ENCODE measurements at places on chromosomes 4 and X.

- DNase-seq, result no peak
Measured at GRCh38 chrX:150160656-150161055, 202.5 kb upstream of the MAMLD1 start.

GRCh38 chr4:152892974-152893373 lies 43.1 kb upstream of the FHDC1 start:
- no peak for DNase-seq

DNA sequence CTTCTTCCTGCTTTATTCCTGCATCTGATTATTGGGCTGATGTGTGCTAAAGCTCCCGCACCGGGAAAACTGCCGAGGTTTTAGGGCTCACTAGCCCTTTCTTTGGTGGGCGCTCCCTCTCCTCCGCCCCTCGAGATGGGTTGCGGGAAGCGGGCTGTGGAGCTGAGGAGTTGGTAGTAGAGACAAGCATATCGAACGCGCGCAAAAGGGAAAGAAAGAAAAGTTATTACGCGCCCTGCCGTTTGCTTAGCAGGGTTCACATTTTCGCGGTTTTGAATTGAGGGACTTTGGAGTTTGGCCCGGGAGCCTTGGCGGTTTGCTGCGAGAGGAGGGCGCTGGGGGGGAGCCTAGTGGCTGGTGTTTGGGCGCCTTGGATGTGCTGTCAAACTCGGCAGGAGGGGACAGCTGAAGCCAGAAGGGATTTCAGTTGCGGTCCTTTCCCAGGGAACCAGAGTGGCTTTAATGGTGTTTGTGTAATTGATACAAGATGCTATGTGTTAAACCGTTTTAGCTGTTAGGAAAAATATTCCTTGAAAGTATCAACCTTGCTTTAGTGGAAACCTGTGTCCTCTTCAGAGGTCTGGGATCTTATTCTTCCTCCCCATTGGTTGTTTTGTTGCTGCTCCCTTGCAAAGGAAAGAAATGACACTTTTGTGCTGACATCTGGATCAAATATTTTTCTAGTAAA lies 1.1 kb downstream of the GAB1 start:
- no peak for DNase-seq

DNA sequence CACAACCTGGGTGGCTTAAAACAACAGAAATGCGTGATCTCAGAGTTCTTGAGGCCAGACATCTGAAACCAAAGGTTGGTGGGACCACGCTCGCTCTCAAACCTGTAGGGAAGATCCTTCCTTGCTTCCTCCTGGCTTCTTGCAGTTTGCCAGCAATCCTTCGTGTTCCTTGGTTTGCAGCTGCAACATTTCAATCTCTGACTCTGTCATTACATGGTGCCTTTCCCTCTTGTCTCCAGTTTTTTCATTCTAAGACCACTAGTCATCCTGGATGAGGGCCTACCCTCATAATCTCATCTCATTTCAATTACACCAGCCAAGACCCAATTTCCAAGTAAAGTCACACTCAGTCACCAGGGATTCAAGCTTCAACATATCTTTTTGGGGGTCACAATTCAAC lies 388.0 kb downstream of the GPM6A start:
- no peak for DNase-seq

DNA sequence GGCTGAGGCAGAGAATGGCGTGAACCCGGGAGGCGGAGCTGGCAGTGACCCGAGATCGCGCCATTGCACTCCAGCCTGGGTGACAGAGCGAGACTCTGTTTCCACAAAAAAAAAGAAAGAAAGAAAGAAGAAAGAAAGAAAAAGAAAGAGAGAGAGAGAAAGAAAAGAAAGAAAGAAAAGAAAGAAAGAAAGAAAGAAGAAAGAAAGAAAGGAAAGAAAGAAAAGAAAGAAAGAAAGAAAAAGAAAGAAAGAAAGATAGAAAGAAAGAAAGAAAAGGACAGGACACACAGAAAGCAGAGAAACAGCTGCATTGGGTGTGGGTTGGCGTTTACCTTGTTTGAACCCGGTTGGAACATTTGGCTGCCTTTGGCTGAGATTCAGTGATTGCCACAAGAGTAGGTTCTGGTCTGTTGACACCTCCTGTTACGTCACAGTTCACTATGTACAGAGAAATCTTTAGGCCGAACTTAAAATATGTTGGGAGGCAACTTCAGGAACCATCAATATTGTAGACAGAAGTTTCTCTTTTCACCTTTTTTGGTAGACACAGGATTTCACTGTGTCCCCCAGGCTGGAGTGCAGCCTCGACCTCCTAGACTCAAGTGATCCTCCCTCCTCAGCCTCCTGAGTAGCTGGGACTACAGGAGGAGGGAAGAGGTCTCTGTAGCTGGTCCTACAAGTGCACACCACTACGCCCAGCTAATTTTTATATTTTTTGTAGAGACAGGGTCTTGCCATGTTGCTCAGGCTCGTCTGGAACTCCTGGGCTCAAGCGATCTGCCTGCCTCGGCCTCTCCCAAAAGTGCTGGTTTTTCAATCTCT lies 16.3 kb upstream of the PLCXD1 start:
- DNase-seq, result no peak

DNA sequence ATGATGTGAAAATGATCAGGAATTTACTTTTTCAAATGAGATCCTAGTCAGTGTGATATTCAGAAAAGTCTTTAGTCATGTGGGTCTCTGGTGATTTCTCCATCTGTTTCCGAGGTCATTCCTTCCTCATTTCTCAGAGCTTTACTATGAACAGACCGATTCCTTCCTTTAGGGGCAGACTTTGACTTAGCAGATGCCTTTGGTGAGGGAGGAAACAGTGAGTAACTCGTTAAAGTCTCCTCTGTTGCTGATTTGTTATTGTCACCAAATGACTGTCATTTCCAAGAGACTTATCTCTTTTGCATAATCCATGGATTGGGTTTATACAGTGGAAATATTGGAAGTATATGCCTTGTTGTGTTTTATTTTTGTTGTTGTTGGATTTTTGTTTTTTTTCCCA lies 76.2 kb upstream of the CD99 start:
- DNase-seq, result peak; percentile 77

- no peak for DNase-seq
Measured at GRCh38 chr4:120682981-120683380, 239.5 kb downstream of the PRDM5 start.

DNA sequence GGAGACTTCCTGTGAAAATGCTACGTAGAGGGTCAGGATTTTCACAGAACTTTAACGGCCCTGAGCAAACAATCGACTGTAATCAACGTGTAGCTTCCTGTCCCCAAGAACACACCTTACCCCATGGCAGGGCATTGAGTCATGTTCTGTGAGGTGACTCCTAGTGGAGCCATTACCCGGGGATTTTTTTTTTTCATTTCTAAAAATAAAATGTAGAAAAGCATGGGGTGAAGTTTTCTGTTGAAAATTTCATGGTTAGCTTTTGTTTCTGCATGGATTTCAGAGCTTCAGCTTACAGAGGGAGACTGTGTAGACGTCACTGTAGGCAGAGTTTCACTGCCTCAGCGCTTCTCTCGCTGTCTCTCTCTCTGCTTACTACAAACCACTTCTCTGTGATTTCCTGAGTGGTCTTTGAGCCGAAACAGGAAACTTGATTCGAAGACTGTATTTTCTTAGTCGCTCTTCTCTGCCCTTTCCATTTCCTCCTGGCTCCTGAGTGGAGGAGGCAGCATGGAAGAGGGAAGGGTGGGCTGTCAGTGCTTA lies 111.7 kb downstream of the NFKB1 start:
- no peak for DNase-seq

DNA sequence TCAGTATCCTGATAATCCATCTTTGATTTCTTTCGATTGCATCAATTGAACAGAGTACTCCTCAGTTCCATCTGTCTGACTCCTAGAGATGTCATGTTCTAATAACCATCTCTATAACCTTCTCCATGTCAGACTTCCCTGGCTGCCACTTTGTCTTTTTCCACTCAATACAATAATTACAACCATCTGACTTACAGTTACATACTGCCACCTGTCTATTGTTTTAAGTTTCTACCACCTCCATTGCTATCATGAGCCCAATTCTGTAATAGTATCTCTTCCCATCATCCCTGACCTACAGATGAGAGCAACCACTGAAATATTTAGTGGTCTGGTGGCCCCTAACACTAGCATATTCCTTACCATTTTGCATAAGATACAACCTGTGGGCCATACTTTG lies 439.2 kb upstream of the FAM47C start:
- DNase-seq, result no peak

DNA sequence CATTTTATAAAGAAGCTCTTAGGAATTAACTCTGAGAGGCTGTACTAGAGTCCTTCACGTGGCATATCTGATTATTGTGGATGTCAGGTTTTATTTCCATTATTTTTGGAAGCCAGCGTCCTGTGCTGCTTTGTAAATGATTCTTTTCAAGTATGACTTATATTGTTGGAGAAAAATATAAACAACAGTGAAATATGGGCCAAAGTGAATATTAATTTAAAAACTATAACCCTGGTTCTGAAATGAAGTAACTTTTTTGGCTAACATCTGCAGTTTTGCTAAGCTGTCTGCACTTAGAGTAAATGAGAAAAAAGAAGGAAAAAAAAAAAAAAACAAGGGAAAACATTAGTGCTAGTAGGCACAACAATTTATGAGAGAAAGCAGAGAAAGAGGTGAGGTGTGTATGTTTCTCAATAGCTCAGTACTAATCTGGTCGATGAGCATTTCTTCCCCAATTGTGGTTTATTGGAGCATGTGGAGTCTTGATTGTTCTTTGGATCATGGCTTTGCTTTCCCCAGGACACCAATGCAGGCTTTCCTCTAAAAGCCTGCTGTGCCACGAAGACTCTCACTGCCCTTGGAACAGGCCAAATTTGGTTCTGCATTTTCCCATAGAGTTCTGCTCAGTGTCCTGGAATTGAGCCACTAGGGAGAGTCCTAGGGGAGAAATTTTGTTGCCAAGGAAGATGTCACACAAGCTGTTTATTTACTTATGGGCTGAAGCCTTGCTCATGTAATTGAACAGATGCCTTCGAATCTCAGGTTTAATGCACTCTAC lies 273.3 kb downstream of the DKK2 start:
- no peak for DNase-seq

- no peak for DNase-seq
Measured at GRCh38 chr4:128358913-128359279, 71.3 kb upstream of the PGRMC2 start.

DNA sequence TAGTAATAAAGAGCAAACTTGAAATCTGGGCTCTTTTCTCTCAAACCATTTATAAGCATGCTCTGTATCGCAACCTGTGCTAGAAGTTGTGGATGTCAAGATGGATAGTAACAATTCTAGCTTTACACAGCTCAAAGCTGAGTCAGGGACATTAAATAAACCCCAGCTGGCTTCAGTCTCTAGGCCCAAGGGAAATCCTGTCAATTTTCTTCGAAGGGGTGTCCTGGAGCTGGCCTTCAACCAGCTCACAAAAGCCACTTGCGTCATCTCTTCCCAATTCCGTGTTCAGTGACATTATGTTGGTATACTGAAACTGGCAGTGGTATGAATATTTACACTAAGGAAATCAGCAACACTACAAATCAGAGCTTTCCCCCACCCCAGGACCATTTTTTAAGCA lies 89.8 kb upstream of the PRKG2 start:
- no peak for DNase-seq

GRCh38 chr4:61628727-61629126 lies 428.6 kb downstream of the ADGRL3 start:
- no peak for DNase-seq

GRCh38 chr4:26410385-26411293 lies 79.6 kb downstream of the CCKAR start:
- peak; percentile 62 for DNase-seq

DNA sequence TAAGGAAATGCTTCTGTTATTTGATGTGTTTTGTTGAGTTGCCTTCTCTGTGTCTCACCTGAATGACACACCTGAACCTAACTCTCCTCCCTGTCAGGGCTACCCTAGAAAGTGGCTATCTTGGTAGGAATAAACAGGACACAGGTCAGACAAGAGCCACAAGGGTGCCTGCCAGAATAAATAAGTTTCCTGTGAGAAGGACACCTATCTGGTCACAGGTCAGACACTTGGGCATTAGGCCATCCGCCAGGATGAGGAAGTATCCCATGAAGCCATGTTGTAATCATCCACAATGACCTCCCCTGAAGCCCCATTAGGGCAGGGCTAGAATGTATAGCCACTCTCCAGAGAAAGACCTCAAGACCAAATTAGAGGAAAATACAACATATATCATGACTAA lies 318.8 kb downstream of the ZNF674 start:
- DNase-seq, result no peak

DNA sequence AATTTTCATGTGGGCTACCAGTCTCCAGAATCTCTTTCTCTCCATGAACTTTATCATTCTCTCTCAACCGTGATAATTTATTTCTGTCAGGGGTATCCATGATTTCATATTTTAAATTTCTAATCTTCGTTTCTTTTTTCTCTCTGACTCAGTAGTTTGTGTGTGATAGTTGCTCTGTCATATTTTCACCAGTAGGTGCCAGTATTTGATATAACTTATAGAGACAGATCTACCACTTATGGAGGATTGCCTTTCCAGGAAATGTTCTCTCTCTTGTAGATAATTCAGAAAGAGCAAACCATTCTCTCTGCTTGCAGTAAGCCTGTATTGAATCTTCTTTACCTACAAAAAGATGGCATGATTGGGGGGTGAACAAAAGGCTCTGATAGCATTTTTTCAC lies 79.3 kb upstream of the DYNLT3 start:
- DNase-seq, result no peak

DNA sequence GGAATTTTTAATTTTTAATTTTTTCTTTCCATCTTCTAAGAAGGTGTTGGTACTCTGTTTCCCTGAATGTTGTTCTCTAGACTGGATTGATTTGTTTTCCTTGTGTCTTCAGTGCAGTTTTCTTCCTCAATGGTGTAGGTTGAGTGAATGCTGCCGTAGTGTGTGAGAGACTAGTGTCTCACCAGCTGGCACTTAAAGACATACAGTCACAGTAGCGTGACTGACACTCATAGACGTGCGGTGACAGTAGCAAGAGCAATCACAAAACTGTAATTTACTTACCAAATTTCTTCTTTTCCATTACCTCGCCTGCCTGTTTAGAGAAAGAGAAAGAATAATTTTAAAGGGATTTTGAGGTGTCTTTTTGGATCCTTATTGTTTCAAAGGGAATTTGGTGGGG lies 21.4 kb upstream of the PGM2 start:
- no peak for DNase-seq

GRCh38 chr4:163317110-163317509 lies 15.3 kb downstream of the NPY1R start:
- no peak for DNase-seq

DNA sequence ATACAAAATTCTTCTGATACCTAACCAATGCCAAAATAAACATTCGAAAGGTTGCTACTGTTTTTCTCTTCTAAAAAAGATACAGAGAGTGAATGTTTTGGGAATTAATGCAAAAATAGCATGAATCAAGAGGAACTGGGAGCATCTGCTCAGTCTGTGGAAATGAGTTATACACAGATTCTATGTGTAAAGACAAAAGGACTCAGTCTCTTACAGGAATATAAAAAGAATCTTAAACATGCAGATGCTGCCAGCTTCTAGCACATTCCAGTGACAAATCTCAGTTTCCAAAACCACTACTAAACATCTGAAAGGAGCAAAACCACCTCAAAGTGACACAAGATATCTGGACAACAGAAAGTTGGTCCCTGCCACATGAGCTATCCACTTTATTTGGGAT lies 55.0 kb downstream of the PAPSS1 start:
- peak; percentile 15 for DNase-seq
